ENCODE measurements at places on chromosomes 16 and 17.

DNA sequence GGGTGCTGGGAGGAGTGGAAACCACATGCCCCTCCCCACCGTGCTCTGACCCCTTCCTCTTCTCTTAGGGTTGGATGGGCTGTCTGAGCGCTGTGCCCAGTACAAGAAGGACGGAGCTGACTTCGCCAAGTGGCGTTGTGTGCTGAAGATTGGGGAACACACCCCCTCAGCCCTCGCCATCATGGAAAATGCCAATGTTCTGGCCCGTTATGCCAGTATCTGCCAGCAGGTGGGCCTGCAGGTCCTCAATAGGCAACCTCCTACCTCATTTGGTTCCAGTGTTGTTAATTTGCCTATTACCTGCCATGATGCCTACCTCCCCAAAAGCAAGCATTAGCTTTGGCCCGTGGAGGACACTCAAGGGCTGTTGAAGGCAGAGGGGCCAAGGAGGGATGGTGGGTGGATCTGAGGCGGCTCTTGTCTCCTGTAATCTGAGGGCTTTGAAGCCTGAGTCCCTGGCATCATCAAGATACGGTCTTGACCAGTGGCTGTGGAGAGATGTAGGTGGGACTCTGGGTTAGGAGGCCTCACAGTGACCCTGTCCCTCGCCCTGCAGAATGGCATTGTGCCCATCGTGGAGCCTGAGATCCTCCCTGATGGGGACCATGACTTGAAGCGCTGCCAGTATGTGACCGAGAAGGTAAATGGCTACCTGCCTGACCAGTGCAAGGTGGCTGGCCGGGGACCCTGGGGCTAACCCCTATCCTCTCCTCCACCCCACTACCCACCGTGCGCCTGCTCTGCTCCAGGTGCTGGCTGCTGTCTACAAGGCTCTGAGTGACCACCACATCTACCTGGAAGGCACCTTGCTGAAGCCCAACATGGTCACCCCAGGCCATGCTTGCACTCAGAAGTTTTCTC is 3.4 kb downstream of the ALDOA start:
- no peak for DNase-seq

DNA sequence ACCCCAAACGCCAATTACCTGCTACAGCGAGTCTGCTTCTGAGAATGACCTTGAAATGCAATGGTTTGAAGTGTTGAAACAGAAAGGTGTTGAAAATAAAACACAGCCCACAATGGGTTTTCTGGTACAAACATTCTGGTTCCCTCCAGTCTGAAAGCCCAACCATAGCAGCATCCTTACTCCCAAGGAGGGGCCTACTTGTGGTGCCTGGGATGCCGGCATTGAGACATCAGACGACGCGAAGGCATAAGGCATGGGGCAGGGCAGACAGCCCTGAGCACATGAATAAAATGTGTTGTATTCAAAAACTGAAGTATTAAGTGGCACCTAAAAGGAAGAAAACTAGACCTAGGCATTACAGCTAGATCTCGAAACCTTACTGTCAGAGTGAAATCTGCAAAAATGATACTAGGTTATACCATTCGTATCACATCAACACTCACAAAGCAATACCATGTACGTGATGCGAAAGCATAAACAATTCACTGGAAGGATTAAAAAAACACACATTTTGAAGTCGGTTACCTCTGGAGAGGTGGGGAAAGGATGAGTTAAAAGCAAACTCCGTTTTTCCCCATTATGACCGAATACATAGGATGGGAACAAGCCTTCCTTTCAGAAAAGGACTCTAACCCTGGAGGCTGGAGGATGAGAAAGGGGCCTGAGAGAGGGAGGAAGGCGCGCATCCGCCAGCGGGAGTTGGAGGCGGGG is 702 bp downstream of the NUDT21 start:
- no peak for DNase-seq

DNA sequence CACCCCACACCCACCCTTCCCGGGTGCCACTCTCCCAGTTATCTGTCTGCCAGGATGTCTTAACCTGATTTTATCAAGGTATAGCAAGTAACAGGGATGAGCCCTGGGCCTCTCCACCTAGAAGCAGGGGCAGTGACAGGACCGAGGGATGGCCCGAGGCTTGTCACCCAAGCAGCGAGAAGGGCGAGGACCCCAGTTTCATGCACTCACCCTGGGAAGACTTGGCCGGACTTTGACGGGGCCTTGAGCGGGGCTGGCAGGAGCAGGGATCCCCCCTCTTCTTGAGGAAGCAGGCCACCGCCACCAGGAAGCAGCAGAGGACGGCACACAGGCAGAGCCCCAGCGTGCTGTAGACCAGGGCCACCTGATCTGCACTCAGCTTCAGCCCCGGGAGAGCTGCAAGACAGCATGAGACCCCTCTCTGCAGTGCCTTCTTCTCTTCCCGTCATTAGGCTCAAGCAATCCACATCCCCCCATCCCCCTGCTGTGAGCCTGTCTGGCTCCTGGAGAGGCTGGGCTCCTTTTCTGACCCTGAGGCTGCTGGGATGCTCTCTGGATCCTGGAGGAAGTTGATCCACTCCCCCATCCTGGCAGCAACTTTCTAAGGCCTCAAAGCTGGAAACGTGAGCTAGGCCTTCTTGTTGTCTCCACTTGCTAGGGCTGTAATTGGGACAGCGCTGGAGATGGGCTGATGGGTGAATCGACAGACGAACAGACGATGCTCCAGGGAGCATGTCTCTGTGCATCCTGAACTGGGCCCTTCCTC is 31.6 kb downstream of the TNFRSF13B start:
- no peak for DNase-seq

DNA sequence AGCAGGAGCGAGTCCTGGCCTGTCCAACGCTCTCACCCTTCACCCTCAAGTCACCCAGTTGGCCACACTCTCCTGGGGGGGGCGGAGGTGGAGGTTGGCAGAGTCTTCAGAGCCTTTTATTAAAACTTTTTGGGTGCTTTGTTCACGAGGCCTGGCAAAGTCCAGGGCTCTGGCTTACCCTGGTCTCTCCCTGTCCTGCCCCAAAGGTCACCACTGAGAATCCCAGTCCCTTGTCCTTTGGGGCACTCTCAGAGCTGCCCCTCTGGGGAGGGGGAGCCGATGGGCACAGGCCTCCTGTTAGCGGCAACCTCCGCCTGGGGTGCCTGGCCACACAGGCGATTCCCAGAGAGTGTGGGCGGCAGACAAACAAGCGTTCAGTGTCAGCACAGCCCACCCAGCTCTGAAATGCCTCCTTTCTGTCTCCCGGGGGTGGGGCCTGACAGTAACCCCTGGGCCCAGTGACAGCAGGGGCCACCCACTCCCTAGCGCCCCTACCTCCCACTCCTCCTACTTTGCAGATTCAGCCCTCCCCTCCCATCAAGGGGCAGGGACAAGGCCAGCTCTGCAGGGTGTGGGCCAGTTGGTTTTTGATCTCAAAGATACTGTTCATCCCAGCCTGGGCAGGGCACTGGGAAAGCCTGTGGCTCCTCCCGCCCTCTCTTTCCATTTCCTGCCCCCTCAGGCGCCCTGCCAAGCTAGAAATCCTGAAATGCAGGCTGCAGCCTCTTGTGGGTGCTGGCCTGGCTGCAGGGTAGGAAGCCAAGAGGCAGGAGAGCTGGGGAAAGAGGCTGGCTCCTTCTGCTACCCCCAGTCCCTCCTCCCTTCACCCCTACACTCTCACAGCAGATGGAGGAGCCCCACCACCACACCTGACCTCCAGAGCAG is 36.6 kb upstream of the EMP2 start:
- DNase-seq: no peak

- no peak for DNase-seq
These were observed 4.5 kb downstream of the ALKBH5 start for GRCh38 chr17:18187821-18188761.

GRCh38 chr17:74759941-74760340 is 11.5 kb downstream of the NHERF1 start:
- DNase-seq: no peak

GRCh38 chr17:32490101-32490482 is 3.3 kb downstream of the CDK5R1 start:
- no peak for DNase-seq

DNA sequence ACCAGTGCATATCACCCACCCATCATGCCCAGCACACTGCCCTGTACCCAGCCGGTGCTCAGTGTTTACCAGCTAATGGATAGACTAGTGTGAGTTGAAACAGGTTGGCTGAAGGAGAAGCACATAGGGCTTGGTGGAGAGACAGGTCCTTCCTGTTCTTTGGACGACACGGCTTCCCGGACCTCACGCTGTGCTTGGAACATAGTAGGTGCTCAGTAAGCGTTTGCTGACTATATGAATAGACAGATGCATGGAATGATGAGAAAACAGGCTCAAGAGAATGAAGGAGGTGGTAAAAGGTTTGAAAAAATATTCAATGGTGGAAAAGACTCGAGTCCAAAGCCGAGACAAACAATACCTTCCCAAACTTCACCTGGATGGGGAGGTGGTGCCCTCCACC is 6.8 kb upstream of the FADS6 start:
- no peak for DNase-seq

- no peak for DNase-seq
These were observed 711 bp upstream of the CANT1 start for GRCh38 chr17:79010304-79010646.

DNA sequence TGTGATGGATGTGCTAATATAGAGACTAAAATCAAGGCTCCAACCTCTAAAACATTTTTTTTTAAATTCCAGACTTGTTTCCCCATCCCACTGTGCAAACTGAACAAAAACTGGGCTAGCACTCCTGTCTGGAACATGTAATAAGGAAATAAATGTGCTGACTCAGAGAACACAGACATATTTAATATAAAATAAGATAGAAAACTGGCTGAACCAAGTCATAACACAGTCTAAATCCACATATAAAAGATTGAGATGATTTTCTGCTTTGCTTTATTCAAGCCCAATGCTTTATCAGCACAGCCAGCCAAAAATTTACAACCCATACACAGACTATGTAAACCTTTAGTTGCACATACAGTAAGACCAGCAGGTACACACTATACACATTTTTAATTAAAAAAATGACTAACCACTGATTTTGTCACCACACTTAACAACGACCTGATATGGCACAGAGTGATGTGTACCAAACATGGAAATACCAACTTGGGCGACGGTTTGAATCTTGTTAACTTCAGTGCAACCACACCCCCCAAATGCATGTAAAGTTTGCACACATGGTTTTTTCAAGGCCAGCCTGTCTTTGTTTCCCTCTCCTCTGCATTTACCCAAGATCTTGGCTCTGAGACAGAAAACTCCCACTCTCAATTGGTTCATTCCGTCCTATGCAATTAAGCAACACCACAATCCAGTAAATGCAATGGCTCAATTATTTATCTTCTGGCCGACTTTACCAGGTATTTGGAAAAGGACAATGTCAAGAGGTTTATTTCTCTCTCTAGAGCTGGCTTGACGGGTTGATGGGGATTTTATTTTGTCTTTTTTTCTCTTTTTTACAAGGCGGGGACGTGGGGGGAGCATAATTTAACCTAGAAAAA is 1.2 kb downstream of the STAT3 start:
- DNase-seq: no peak

- no peak for DNase-seq
These were observed 1091.6 kb upstream of the EEF2KMT start for GRCh38 chr16:6189216-6189615.

DNA sequence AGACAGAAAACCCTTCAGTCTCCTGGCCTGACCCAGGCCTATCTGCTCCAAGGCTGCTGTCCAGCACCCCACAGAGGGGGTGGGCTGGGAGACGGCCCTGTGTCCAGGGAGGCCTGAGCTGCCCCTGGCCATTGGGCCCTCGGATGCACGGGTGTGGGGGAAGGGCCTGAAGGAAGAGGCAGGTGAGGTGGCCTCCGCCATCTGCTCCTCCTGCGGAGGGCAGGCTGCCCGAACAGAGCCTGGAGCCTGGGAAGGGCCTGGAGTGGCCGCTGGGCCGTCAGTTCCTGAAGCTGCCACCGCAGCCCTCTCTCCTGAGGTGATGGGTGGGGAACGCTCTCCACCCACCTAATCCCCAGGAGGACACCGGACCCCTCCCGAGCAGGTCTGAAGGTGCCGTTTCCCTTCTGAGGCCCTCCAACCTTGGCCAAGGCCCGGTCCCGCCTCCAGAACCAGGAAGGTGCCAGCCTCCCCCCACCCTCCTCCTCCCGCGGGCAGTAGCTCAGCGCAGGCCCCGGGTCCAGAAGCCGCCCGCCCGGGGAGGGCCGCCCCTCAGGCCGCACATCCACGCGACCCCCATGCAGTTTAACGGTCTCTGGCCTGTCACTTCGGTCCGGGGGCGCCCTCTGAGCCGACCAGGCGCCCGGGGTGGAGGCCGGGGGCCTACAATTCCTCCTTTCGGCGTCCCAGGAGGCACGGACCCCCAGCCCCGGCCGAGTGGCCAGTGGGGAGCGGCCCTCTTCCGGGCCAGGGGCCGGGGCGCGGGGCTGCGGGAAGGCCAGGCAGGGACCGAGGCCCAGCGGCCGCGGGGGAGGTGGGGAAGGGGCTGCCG is 835 bp downstream of the FBXL16 start:
- DNase-seq: no peak
